Dermis lymphatic vessel endothelial cell (primary cell): ENCODE measurements at places on chromosomes 3 and 15. TPM values are rescaled to one million over a fixed set of nuclear protein-coding genes. Genes with fewer than 3 reads are reported as not detected.

Gene TLR9
- total RNA-seq, result not detected in 2 replicates

Gene SLC9C1
- total RNA-seq, result 0.11 and 0.17 TPM in 2 replicates

Gene WDR72
- total RNA-seq, result not detected in 2 replicates

Gene SRGAP3
- total RNA-seq, result 0.33 and 1.5 TPM in 2 replicates

Gene CCDC174
- total RNA-seq, result 6.3 and 10.3 TPM in 2 replicates

Gene MYH15
- total RNA-seq, result 0.09 TPM in 1 of 2 replicates, not detected in the other

Gene MAGEF1
- 10.7 and 11.7 TPM in 2 replicates for total RNA-seq
